ENCODE measurements at places on chromosomes 7 and 10.

DNA sequence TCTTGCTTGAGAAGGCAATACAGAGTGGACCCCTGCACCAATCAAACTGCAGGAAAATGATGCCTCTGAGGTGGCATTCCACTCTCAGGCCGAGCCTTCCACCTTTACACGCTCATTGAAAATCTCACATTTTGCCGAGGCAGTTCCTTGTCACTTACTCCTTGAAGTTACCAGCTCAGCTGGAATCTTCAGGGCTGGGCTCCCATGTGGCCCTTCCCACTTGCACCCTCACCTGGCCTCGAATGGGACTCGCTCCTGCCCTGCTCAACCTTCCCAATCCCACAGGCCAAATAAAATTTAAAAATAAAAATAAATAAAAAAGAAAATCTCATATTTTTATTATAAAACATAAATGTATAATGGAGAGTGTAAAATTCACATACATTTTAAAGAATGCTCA is 790.7 kb upstream of the COBL start:
- peak; percentile 39 for DNase-seq

DNA sequence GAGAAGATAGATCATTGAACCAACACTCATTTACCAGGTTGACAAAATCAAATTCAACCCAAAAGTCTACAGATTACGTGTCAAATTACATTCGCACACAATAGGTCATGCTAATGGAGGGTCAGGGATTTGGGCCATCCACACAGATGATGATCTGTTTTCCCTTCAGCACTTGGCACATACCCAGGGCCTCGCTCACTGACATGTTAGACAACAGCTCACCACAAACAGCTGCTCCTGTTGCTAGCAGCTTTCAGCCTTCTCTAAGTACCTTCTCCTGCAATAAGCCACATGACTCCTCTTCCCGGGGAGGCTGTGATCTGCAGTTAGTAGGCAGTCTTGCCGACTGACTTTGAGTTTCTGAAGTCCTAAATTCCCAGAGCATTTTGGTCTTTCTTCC is 18.4 kb downstream of the NKX2-3 start:
- no peak for DNase-seq

GRCh38 chr7:100013328-100013676 is 2.1 kb upstream of the ZKSCAN1 start:
- no peak for DNase-seq

DNA sequence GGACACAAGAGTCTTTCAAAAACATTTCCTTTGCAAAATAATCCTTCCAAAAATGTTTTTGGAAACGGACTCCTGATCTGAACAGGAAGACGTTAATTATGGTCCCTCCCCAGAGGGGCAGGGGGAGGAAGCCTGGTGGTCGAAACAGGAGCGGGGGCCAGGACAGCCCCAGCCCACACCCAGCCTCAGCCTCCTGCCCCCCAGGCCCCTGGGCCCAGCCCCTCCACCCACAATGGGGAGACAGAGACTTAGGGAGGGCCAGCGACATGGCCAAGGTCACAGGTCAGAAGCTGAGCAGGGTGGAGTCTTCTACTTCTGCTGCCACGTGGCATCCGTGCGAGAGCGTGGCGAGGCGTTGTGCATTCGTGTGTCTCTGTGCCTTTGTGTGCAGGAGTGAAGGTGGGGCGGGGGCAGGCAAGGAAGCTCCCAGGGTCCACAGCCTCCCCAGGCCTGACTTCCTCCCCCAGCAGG is 14.0 kb upstream of the GRIFIN start:
- no peak for DNase-seq

GRCh38 chr10:1376384-1376945 is 320.3 kb downstream of the WDR37 start:
- no peak for DNase-seq

DNA sequence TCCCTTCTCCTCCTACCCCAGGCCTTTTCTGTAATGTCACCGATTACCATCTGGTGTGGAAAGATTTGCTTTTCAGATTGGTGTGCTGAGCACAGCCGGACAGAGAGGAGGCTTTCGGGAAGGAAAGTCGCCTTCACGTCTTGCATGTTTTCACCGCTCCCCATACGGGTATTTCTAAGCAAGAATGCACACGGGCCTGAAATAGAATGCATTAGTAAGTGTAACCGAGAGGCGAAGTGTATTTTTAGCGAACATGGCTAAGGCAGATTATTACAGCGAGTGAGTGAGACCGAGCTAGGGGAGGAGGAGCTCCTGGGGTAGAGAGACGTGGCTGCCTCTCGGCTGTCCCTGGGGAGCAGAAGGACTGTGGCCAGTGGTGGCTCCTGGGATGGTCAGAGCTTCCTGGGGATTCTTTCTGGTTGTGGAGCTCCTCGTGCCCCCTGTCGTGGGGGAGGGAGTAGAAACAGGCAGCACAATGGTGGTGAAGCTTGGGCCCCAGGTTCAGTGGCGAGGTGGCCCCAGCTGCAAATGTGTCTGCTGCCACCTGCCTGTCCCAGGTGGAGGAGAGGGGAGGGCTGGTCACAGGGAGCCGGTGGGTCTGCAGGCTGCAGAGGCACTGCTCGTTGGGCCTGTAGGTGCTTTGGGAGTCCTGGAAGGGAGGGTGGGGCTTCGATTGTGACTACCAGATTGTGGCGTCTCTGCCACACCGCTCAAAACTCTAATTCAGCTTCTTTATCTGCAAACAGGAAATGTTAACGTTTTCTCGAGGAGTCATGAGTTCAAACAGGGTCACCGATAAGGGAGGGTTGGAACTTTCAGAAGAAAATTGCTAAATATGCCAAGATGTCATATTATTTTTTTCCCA is 135.8 kb downstream of the CAMK1D start:
- peak; percentile 67 for DNase-seq

GRCh38 chr10:126143117-126143516 is 245.2 kb downstream of the ADAM12 start:
- no peak for DNase-seq

DNA sequence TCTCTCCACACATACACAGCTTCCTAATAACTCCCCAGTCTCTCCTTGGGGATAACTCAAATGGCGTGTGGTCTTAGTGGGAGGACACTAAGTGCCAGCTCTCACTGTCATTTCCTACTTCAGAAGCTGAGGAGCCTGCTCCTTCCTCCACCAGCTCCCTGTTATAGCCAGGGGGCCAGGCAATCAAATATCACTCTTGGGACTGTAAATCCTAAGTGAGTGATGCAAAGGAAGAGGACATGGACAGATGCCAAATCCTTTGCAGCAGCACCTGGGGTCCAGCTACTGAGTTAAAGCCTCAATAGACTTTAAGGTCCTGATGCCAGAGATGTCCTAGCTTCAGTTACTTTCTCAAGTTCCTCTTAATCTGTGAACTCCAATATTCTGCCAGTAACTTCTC is 34.1 kb downstream of the SEM1 start:
- DNase-seq: no peak

DNA sequence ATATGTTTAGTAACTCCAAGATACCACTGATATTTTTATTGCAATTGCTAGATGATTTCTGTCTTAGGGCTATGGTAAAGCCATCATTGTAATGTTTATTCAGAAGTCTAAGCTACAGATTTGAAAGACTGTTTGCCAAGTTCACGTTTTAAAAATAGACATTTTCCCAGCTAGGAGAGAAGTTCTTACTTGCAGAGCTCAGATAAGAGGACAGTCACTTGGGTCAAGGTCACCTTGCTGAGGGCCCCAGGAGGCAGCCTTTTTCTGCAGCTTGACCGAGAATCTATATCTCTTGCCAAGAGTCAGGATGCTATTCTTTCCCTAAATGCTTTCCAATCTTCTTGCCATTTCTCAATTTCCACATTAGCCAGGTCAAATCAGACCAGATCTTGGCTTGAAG is 1011.2 kb downstream of the KCNMA1 start:
- DNase-seq: no peak

- no peak for DNase-seq
These were observed 497.5 kb upstream of the MGMT start for GRCh38 chr10:128969551-128969950.

GRCh38 chr10:72904806-72905205 is 11.3 kb downstream of the OIT3 start:
- no peak for DNase-seq

DNA sequence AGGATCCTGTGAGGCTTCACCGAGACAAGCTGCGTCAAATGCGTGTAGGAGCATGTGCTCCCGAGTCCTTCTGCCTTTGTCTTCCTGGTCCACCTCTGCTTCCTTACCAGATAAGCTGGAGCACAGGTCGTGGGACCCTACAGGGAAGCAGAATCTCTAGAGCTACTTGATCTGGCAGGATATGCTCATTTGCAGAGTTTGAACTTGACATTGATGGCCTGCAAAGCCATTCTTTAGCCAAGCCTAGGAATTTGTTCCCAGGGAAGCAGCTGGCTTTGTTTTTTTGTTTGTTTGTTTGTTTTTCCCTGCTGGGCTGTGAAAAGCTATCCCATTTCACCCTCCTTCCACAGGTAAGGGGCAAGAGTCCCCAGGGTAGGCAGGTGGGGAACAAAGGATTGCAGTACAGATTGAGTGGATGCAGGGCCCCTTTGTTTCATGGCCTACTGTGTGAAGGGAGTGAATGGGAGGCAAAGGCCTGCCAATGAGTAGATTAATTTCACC is 200.0 kb upstream of the BMPER start:
- DNase-seq: peak; percentile 93

- no peak for DNase-seq
These were observed 7.5 kb upstream of the SMC3 start for GRCh38 chr10:110560012-110560411.

GRCh38 chr10:49457686-49458085 is 61.8 kb upstream of the DRGX start:
- DNase-seq: no peak

GRCh38 chr7:135795846-135796570 is 47.4 kb upstream of the FAM180A start:
- no peak for DNase-seq

- DNase-seq: no peak
These were observed 4.8 kb upstream of the ZNF783 start for GRCh38 chr7:149257146-149257545.

GRCh38 chr7:26346611-26347203 is 55.0 kb downstream of the SNX10 start:
- DNase-seq: no peak

GRCh38 chr10:1379601-1380000 is 323.4 kb downstream of the WDR37 start:
- peak; percentile 81 for DNase-seq

DNA sequence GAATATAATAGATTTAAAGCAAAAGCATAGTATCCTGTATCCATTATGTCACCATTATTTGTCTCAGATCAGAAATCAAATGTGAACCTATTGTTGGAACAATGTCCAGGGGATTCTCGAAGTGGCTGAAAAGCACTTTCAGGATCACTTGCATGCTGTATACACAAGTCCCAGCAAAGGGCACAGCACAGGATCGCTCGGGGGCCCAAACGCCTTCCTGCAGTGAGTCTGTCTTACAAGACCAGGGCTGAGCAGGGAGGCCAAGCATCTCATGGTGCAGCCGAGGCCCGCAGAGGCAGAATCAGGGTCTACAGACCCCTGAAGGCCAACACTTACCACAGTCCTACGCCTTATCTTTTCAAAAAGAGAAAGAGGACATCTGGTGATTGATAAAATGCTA is 92.3 kb downstream of the TNS3 start:
- no peak for DNase-seq

DNA sequence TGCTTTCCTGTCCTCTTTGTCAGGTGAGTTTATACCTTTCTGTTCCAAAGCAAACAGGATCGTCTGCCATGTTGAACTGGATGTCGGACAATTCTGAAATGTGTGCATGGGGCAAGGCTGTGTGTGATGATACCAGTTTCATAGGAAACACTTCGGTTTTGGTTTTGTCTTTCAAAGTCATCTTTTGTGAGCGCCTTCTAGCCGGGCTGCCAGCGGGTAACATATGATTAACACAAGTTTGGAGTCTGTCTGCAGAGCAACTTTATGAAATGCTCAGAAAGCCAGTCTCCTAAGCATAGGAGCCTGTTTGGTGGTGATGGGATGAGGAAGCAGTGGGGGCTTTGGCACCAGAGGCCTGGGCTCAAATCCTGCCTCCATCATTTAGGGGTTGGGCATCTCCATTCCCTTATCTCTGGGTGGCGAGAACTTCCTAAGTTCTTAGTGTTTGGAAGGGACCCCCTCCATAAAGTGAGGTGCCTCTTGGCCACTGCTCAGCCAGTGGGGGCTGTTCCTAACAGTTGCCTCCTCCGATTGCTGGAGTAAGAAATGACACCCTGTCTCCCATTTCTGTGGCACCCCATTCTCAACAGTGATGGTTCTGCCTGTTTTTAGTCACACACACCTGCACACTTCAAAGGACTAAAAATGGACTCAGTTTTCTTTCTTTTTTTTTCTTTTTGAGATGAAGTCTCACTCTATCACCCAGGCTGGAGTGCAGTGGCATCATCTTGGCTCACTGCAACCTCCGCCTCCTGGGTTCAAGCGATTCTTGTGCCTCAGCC is 36.8 kb downstream of the CUX1 start:
- DNase-seq: no peak

DNA sequence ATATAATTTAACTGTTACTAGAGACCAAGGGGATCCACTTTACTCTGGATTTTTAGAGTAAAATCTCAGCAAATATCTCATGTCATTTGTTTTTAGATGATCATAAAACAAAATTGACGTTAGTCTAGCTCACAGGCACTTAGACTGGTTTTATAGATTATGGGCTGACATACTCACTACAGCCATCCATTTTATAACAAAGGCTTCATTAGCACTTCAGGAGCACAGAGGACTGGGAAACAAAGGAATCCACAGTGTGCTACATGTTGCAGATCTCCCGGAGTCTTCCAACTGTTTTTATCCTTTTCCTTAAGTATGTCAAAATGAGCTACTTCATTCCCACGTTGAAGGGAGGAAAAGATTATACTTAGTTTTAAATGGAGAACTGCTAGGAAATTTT is 15.9 kb upstream of the SCRN1 start:
- no peak for DNase-seq

DNA sequence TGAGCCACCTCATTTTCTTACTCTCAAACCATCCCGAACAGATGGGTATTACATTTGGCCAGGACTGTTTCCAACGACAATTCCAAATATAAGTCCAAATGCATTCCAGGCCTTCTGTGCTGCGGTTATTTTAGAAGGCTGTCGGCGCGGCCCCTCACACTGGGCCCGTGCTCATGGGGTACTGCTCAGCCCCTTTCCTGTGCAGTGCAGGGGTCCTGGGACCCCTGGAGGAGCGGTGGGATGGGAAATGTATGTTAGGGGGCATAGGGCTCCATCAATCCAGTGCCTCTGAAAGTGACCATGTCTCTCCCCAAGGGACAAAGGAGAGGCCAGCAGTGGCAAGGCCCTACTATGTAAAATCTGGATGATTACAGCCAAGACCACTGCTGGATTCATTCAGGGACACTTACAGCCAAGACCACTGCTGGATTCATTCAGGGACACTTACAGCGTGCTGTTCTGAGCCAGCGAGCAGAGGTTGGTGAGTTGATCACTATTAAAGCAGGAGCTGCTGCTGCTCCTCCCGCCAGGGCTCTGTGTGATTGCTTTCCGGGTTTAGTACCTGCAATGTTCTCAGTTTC is 66.3 kb downstream of the CHST15 start:
- DNase-seq: no peak
